LHCN-M2 (cell line): ENCODE measurements at places on chromosomes 2 and 18.
A peak's percentile ranks its signal among the peaks of the same experiment; 100 is the strongest.

DNA sequence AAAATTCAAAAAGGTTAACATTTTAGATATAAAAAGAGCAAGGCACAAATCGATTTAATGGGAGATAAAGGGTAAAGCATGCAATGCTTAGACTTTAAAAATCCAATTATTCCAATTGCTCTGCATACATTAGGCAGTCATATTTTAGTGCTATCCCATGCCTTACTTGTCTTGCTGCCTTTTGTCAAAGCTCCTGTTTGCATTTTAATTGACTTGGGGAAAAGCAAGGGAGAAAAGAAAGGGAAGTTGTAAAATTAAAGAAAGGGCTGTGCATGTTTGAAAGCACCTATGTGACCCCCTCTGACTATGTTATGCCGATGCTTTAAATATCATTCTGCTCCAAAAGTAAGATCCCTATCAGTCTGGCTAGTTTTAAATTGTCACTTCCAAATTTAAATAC is 193.7 kb upstream of the VWC2L start:
- DNase-seq, result no peak

DNA sequence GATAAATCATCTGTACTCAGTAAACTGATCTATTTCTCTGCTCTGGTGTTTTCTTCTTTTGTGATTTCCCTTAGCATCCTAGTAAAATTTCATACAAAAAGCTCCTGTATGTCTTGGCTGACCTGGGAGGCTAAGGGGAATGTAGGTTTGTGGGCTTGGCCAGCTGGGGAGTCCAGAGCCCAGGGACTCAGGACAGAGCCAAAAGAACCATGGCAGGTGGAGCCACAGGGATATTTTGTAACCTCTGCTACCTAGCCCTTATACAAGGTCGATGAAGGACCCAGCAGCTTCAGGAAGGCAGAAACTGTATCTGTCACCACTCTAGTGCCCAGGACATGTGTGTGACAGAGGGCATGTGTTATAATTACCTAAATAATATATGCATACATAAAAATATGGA is 22.7 kb upstream of the ZCCHC2 start:
- no peak for DNase-seq

GRCh38 chr18:76441002-76441667 is 53.9 kb downstream of the ZNF516 start:
- no peak for DNase-seq

GRCh38 chr2:1141079-1141478 is 190.4 kb downstream of the SNTG2 start:
- DNase-seq, result no peak

GRCh38 chr18:58407649-58408407 is 221.1 kb downstream of the ALPK2 start:
- DNase-seq, result no peak

- peak; percentile 26 for DNase-seq
These were observed 46.6 kb downstream of the ICOS start for GRCh38 chr2:203983064-203983715.

DNA sequence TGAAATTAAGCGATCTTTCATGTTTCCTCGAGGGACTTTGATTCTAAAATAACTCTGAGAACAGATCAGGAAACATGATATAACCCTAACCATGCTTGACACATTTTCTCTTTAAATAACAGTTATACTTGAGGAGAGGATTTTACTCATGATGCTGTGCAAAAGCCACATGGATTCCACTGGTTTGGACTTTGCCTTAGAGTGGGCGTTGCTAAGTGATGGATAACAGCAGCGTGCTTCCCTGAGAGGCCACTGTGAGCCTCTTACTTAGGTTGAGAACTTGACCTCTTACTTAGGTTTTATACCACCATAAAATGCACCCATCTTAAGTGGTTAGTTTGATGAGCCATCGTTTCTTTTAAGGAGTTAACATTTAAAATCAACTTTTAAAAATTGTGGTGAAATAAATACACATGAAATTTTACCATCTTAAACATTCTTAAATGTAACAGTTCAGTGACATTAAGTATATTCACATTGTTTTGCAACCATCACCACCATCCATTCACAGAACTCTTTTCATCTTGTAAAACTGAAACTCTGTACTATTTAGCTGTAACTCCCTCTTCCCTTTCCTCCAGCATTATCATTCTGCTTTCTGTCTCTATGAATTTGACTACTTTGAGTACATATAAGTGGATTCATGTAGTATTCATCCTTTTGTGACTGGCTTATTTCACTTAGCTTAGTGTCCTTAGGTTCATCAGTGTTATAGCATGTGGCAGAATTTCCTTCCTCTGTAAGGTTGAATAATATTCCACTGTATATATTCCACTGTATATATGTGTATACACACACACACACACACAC is 22.6 kb downstream of the ANXA4 start:
- peak; percentile 34 for DNase-seq

- DNase-seq, result no peak
These were observed 209.2 kb downstream of the ICOS start for GRCh38 chr2:204145791-204146190.

GRCh38 chr2:136207030-136207623 is 89.2 kb upstream of the CXCR4 start:
- no peak for DNase-seq

GRCh38 chr2:172451923-172452322 is 24.5 kb downstream of the ITGA6 start:
- no peak for DNase-seq

- no peak for DNase-seq
These were observed 273.3 kb downstream of the ZNF407 start for GRCh38 chr18:74870950-74871349.

GRCh38 chr2:216139884-216140283 is 30.7 kb downstream of the XRCC5 start:
- no peak for DNase-seq

GRCh38 chr2:183010112-183010511 is 28.1 kb downstream of the NCKAP1 start:
- peak; percentile 89 for DNase-seq

DNA sequence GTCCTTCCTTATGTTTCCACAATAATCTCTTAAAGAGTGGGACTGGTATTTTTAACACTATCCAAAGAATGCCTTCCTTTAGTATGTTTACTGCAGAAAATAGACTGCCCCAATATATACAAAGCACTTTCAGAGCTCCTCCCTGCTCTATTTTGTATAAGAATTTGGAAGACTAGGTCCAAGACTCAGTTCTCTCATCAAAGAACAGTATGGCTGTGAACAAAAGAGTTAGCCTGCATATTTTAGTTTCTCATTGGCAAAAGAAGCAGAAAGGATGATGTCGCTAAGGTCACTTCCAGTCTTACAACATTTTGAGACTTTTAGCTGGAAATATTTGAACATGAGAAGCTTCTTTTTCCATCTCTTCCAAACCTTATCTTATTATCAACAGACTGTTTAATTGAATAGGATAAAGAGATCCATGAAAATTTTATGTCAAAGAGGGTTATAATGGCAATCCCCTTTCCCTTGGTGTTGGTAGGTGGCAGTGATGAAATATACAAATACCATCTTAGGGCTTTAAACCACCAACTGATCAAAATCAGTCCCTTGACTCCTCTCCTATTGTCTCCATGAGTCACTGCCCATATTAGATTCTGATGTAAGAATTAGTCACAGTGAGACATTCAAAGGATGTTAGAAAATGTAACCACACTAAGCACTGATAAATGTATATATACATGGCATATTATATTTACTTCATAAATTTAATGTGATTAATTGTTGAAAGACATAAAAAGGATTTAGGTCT is 266.9 kb upstream of the DSEL start:
- DNase-seq, result peak; percentile 93

DNA sequence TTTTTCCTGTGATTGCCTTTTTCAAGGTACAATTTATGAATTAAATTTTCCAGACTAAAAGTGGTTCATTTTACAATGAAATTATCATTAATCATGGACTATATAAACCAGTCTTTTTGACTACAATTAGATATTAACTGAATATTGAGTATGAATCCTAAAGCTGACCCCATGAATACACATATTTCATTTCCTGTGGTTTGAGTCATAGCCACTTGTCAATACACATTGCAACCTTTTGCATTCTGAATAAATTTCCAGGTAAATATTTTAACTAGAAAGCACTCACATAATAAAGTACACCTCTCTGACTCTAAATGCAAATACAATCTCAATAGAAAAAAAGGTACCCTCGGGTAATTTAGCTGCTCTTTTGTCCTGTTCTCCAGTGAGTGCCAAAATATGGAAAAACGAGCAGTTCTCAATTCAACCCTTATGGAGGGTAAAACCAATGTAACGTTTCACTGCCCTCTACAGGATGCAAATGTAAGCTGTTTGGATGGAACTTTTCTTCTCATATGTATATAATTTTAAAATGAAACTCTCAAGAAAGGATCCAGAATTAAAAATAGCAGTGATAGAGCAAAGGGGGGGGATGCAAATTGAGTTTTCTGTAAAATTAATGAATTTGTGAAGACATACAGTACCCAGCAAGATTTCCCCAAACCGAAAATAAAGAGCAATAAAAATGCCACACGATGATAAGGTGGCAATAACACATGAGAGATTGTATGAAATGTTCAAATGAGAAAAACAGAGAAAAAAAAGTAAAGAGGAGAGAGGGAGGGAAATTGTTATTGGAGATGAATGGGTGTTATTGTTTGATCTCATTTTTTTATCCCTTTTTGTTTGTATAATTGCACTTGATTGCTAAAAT is 1795.7 kb upstream of the PIK3C3 start:
- DNase-seq, result peak; percentile 22

- DNase-seq, result peak; percentile 56
These were observed 22.3 kb upstream of the ERICH2 start for GRCh38 chr2:170747921-170748320.

- DNase-seq, result peak; percentile 84
These were observed 94.6 kb upstream of the SCG2 start for GRCh38 chr2:223696719-223697118.

- peak; percentile 89 for DNase-seq
These were observed 59.4 kb downstream of the CERS6 start for GRCh38 chr2:168515502-168515901.

GRCh38 chr2:120908314-120908975 is 172.8 kb downstream of the GLI2 start:
- DNase-seq, result no peak

DNA sequence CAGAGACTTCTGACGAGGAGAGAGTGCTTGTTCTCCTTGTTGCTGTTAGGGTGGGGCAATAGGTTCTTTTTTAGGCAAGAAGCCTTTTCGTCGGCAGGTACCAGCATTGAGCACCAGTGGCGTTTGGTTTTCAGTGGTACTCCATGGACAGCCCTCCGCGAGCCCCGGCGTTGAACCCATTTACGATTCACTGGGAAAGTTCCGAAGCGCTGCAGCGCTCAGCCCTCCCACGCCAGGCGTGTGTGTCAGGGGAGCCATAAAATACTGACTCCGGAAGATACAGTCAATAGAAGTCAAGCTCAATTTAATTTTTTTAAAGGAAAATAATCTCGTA is 494 bp upstream of the ROCK1 start:
- DNase-seq, result no peak

- DNase-seq, result peak; percentile 50
These were observed 793.1 kb downstream of the ERBB4 start for GRCh38 chr2:211745295-211746097.

GRCh38 chr2:100891906-100892642 is 72.1 kb downstream of the NPAS2 start:
- DNase-seq, result peak; percentile 55

DNA sequence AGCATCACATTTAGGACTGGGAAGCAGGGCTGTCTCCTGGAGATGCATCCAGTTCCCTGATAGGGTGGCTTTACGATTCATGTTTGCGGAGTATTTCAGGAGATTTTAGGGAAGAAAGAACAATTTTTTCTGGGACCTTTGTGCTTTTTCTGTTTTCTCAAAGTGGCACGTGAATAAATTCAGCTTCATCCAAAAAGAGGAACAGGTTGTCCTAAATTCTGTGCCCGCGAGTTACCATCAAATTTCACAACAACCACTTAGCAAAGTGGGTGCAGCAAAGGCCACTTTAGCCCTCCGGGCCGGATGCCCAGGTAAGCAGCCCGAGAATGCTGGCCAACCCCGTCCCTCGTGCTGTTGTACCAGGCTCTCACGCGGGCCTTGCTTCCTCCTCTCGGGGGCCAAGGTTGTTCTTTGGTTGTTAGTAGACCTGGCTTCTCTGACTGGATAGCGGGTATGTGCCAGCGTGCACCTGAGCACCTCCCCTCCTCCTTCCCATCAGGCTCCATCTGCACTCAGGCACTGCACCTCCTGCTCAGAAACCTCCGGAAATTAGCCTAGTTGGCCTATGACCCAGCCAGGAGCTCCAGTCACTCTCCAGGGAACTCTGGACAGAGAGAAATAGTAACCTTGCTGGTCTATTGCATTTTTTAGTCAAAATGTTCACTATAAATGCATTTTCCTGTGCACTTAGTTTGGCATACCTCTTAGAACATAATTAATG is 83.0 kb downstream of the CMPK2 start:
- DNase-seq, result no peak

GRCh38 chr18:76894566-76895346 is 72.4 kb downstream of the ZNF236 start:
- DNase-seq, result no peak

GRCh38 chr2:28364610-28365009 is 28.0 kb upstream of the FOSL2 start:
- peak; percentile 81 for DNase-seq

DNA sequence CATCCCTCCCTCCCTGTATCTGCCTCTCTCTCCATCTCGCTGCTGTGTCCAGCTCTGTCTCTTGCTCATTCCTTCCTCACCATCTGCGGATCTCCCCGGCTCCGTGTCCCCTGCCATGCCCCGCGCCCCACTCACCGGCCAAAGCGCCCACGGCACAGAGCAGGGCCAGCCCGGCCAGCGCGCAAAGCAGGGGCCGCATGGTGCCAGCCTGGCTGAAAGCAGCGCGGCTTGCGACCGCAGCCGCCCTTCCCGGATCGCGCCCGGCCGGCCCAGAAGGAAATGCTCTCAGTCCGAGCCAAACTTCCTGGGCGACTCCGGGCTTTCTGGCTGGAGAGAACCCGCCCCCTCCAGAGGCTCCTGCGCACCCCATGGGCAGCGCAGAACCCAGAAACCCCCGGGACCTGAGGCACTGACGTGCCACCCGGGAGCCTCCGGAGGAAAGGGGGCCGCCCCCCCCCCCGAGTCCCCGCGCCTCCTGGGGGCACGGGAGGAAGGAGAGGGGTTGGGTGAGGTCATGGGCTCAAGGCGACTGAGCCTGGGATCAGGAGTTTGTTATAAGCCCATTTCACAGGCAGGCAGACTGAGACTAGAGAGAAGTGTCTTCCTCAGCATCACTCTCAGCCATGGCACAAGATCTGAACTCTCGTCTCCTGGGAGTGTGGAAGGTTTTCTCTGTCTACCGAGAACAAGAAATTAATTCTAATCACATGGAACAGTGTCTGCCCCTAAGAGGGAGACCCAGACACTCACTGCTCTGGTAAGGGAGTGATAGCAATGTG is 45.2 kb upstream of the RAB6C start:
- DNase-seq, result no peak

DNA sequence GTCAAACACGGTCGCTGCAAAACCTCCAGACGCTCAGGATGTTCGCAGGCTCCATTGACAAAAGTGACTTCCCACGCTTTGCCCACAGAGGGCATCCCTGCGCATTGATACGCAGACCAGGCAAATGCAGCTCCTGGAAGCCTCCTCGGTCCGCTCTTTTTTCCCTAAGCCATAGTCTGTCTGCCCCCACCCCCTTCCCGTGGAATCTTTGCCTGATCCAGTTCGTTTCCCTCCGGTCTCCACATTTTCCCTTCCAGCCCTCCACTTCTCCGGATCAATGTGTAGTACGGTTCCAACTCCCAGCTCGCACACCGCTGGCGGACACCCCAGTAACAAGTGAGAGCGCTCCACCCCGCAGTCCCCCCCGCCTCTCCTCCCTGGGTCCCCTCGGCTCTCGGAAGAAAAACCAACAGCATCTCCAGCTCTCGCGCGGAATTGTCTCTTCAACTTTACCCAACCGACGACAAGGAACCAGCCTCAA is at the start of gene DCC:
DCC (plus strand) TSS at position 307 of the 481 bp plus-strand sequence. CDS start 591 bp downstream, outside the sequence.
- no peak for DNase-seq

GRCh38 chr2:62736899-62737559 is 31.5 kb downstream of the EHBP1 start:
- DNase-seq, result no peak
